ENCODE measurements at places on chromosomes 5 and 9.

- no peak for DNase-seq
Observed at GRCh38 chr9:127683723-127684122, 23.1 kb upstream of the CFAP157 start.

DNA sequence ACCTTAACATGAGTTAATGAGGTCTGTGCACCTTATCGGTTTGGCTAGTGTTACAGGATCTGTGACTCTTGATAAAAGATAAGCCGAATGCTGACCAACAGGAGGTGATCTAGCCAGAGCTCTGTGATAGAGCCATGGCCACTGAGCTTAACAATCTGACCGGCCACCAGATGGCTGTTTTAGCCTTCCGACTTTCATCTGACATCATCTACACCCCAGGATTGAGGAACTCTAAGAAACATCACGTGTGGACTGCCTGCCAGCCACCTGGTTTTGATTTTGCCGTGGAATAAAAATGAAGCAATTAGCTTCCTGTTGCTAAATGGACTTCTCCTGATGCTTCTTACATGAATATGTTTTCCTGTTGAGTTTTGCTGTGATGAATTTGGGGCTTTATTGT lies 281.3 kb downstream of the CEMIP2 start:
- DNase-seq: no peak

GRCh38 chr5:162026803-162027202 lies 40.8 kb upstream of the GABRG2 start:
- no peak for DNase-seq

DNA sequence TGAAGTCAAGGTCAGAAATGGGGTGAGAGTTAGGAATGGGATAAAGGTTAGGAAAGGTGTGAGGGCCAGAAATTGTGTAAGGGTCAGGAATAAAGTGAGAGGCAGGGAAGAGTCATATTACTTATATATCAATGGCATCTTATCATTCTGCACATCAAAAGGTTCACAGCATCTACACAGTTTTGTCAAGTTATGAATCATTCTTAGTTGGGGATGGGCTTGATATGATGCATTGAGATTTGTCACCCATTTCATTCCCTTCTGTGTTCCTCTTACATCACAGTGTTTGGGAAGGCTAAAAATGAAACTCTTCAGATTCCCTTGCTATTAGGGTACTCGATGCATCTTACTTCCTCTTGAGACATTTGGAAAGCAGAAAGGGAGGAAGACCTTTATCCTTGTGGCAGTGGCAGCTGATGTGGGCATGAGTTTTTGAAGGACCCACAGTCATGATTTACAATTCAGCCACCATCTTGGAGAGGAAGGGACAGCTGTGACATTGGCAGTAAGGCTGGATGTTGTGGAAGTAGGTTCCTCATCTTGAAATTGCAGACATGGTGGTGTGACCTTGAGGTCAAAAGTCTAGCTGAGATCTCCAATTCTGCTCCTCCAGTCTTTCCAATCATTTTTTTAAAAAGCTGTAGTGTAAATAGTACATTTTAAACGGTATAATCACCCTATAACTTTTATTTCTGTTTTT lies 24.2 kb upstream of the NPR3 start:
- DNase-seq: no peak

Measured in KG1 (cell line).